ENCODE measurements at places on chromosomes 12 and 14.

DNA sequence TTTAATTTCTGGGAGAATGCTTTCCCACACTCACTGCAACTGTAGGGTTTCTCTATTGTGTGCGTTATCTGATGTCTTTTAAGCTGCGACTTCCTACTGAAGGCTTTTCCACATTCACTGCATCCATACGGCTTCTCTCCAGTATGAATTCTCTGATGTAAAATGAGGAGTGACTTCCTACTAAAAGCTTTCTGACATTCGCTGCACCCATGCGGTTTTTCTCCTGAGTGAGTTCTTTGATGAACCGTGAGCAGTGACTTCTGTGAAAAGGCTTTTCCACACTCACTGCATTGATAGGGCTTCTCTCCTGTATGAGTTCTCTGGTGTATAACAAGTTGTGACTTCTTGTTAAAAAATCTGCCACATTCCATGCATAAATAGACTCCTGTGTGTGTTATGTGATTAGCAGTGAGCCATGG lies 29.7 kb downstream of the ZNF605 start:
- DNase-seq, result no peak

DNA sequence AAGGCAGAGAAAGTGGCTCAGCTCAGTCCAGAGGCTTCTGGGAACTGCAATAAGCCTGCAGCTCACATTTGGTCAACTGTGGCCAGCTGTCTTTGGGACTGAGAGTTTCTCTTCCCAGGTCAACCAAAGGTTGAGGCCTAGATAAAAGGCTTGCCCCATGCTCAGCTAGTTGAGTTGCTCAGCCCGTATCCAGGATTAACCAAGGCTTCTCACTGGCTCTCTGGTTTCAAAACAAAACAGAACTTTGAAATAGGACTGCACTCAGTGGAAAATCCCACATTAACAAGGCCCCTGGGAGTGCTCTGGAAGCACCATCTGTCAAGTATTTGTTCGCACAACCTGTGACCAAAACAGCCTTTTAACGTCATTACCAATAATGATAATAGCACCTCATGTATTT lies 40.3 kb upstream of the NUAK1 start:
- DNase-seq, result no peak

DNA sequence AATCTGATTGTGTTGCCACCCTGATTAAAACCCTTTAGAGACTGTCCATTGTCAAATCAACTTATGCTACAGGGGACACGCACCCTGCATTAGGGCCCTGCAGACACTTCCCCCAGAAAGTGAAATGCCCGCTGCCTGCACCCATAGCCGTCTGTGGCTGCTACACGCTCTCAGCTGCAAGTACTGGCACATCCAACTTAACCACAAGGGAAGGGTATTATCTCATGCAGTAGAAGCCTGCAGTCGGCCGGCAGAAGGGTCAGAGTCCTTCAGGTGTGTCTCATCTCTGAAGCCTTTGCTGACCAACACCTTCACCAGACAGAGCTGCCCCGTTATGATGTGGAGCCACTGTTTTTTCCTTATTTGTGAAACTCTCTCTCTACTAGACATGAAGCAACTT lies 20.8 kb downstream of the CFAP251 start:
- DNase-seq, result no peak

GRCh38 chr12:30624009-30624408 lies 71.7 kb downstream of the IPO8 start:
- DNase-seq, result no peak

Data from activated naive CD4-positive, alpha-beta T cell treated with Interleukin-2 at 50 U/mL for 16 hours (primary cell).